ENCODE measurements at places on chromosomes 4 and X.

- no peak for DNase-seq
Measured at GRCh38 chr4:119697887-119698393, 69.3 kb upstream of the PDE5A start.

- no peak for DNase-seq
Measured at GRCh38 chr4:48175328-48175727, 41.3 kb upstream of the TXK start.

GRCh38 chr4:99927566-99927965, 18.9 kb downstream of the DNAJB14 start:
- DNase-seq = no peak

- DNase-seq = no peak
Measured at GRCh38 chrX:68719904-68720614, 72.6 kb downstream of the STARD8 start.

DNA sequence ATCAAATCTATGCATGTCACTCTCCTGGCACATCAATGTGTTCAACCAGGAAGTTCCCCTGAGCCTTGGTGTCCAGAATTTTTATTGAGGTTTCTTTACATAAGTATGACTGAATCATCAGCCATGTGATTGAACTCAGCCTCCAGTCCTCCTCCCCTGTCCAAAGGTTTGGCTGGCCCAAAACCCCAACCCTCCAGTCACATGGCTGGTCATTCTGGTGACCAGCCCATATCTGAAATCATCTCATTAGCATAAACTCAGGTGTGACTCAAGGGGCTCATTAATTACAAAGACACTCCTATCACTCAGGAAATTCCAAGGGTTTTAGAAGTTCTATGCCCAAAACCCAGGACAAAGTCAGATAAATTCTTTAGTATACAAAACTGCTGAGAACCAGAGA, 20.6 kb upstream of the SUPT20HL2 start:
- no peak for DNase-seq

GRCh38 chr4:140611854-140612253, 43.1 kb upstream of the UCP1 start:
- DNase-seq = no peak

DNA sequence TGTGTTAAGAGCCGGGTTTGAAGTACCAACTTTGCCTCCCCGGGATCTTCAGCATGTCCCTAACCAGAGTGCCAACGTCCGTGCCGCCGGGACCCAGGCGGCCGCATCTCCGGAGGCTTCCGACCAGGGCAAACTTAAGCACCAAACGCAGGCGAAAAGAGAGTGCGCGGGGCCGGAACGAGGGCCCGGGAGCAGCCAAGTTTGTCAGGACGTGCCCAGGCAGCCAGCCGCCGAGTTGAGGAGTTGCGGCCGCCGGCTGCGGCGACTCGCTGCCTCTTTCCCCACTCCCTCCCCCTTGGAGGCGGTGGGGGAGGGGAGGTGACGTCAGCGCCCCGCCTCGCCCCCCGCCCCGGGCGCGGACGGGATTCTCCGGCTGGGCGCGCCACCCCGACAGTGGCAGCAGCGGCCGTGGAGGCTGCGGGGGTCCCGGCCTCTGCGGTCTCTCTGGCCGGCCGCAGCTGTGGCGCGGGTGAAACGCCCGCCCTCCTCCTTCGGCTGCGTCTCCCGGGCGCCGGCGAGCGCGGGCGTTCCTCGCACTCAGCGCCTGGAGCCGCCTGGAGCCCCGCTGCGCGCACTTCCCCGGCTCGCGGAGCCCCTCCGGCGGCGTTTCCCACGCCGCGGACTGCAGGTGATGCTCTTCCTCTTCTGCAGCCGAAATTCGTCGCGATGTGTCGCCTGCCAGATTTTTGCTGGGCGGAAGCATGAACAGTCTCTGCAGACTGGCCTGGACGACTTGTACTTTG, 2.9 kb upstream of the FAT1 start:
- DNase-seq = peak; percentile 36

DNA sequence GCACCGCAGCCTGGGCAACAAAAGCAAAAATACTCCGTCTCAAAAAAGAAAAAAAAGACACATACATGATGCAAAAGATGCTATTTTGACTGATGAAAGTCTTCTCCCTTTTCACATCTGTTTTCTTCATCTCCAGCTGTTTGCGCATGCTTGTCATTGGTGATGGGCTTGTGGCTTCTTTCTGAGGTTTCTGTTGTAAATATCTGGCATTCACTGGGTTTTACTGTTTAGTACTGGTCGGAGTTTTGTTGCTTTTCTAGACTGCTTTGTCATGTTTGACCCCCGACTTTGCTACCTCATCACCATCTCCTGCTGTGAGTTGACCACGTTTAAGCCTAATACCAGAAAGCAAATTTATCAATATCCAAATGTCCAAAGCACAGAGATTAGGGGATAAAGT, 34.4 kb downstream of the PTCHD1 start:
- DNase-seq = no peak

DNA sequence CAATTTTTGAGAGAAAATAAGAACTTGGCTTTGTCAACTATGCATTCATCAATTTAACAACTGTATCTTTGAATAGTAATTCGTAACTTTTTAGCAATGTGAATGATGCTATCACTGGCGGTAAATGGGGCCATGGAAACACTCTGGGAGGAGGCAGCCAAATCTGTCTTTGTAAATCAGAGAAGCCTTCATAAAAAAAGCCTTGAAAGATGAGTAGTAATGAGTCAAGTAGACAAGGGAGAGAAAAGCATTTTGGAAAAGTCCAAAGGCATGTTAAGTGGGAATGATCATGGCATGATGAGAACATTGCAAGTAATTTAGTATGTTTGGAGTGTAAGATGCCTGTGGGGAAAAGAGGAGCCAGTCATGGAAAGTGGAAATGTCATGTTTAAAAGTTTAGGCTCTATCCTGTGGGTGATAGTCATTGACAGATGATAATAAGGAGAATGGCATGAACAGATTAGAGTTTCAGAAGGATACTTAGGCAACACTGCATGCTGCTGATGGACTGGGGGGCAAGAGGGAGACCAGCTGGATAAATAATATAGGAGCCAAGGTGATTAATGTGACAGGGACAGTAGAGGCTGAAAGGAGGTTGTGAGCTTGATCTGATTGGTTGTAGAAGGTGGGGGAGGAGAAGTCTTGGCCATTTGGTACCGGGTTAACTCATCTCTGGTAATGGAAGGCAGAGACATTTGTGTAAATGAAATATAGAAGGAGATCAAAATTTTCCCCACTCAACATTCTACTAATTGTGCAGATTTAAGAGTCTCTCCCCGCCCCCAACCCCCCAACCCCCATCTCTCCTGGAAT, 16.3 kb downstream of the SPRY1 start:
- no peak for DNase-seq
